ENCODE measurements at places on chromosomes 1 and 21.

DNA sequence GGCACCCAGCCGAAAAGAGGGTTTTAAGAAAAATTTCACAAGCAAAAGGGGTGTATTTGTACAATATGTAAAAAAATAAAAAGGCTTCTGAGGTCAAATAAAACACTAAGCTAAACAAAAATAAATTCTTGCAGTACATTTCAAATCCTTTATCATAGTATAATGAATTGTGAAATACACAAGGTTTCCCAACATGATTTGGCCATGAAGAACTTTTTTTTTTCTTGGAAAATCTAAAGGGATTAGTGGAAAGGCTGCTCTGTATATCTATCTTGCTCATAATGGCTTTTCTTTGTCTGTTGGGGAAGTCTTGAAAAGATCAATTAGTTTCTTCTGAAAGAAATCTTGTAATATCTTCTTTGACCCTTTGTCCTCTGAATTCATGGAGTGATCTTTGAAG lies 593.4 kb downstream of the PLPP3 start:
- DNase-seq: no peak

GRCh38 chr1:88763649-88764406 lies 79.8 kb downstream of the PKN2 start:
- peak; percentile 33 for DNase-seq

- DNase-seq: no peak
Observed at GRCh38 chr1:55631509-55631908, 416.3 kb upstream of the USP24 start.

DNA sequence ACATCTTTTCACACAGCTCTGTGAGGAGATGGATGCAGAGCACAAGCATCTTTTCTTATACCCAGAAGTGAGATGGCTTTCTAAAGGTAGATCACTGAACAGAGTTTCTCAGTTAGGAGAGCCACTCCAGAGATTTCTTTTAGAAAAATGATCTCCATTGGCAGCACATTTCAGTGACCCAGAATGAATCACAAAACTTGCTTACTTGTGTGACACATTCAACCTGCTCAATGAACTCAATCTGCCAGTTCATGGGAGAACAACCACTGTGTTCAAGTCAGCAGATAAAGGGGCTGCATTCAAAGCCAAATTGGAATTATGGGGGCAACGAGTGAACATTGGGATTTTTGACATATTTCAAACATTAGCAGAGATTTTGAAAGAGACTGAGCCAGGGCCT lies 78.3 kb downstream of the UCHL5 start:
- no peak for DNase-seq

GRCh38 chr1:158059984-158060383 lies 66.5 kb downstream of the KIRREL1 start:
- DNase-seq: no peak
